ENCODE measurements at places on chromosomes 12 and 14. TPM values are rescaled to one million over a fixed set of nuclear protein-coding genes. Genes with fewer than 3 reads are reported as not detected.

The PLXNC1 gene
- total RNA-seq, result 0.04 TPM

The SYNJ2BP gene
- 12.2 TPM for total RNA-seq

The PPP1R1A gene
- total RNA-seq, result 0.20 TPM

The AMDHD1 gene
- 2.2 TPM for total RNA-seq

The NELL2 gene
- total RNA-seq, result not detected

The NPAS3 gene
- not detected for total RNA-seq

The BEGAIN gene
- 7.2 TPM for total RNA-seq

The DENND5B gene
- total RNA-seq, result 9.6 TPM

The NGB gene
- total RNA-seq, result not detected

The RPS6KL1 gene
- total RNA-seq, result 0.55 TPM

The TCL1B gene
- not detected for total RNA-seq

The PLA2G1B gene
- total RNA-seq, result not detected

The SYNDIG1L gene
- not detected for total RNA-seq

The HOTAIR gene
- total RNA-seq, result 0.23 TPM

The INSM2 gene
- not detected for total RNA-seq

The POTEG gene
- not detected for total RNA-seq

The NOVA1 gene
- total RNA-seq, result 3.5 TPM

The CALM1 gene
- 266 TPM for total RNA-seq

The AKAP5 gene
- 0.68 TPM for total RNA-seq

The METTL3 gene
- 37.8 TPM for total RNA-seq

The WNT1 gene
- total RNA-seq, result not detected

The SLC38A4 gene
- not detected for total RNA-seq

The CLEC4D gene
- total RNA-seq, result not detected

The ADAM20 gene
- not detected for total RNA-seq

The PTCSC3 gene
- total RNA-seq, result not detected

The JAG2 gene
- 12.6 TPM for total RNA-seq

The PSMB11 gene
- total RNA-seq, result not detected

The RASAL1 gene
- 0.17 TPM for total RNA-seq

The RNF31 gene
- 14.7 TPM for total RNA-seq

The SLC24A4 gene
- 0.21 TPM for total RNA-seq
